ENCODE measurements at places on chromosomes 2 and 18.

- DNase-seq = no peak
Measured at GRCh38 chr18:40485318-40485717, 1469.7 kb upstream of the PIK3C3 start.

DNA sequence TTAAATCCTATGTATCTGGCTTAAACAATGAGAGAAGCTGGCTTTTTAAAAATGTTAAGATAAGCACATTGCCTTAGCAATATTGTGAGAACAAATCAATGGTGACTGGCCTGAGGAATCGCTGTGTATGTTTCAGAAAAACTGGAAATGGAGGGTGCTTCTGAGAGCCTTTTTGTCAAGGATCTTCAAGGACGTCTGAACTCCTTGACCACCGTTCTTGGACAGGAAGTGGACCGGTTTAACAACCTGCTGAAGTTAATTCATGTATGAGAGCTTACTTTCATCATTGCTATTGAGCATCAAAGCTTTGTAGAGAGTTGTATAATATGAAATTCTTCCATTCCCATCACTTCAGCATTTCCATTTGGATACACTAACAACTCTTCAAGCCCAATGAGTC lies 72.6 kb downstream of the TRABD2A start:
- no peak for DNase-seq

- DNase-seq = no peak
Measured at GRCh38 chr2:24485197-24485596, 5.9 kb upstream of the NCOA1 start.

DNA sequence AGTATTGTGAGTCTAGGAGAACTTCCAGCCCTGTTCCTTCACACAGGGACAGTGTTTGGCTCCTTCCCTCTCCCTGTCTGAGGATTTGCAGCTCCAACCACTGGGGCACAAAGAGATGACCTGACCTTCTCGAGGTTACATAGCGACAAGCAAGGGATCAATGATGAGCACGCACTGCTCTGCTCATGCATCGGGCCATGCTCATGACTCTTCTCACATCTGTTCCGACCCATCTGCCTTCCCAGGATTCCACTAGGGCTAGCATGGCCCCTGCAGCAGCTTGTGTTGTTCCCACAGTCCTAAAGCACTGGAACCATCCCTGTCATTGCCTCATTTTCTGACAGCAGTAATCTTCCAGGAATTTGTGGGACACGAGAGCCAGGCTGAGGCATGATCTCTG lies 78.8 kb upstream of the ARHGAP28 start:
- no peak for DNase-seq

- DNase-seq = no peak
Measured at GRCh38 chr18:10169814-10170213, 256.0 kb downstream of the VAPA start.

DNA sequence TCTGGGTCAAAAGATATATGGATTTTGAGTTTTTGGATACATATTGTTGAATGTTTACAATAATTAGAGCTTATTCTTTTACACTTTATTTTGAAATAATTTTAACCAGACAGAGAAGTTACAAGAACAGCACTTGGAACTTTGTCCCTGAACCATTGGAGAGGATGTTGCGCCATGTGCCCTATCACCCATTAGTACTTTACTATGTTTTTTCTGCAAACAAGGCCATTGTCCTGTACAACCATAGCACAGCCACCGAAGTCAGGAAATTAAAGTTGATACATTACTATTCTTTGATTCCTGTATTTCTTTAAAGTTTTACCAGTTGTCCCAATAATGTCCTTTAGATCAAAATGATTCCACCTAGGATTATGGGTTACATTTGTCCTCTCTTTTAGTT lies 188.8 kb downstream of the ACKR3 start:
- DNase-seq = no peak

DNA sequence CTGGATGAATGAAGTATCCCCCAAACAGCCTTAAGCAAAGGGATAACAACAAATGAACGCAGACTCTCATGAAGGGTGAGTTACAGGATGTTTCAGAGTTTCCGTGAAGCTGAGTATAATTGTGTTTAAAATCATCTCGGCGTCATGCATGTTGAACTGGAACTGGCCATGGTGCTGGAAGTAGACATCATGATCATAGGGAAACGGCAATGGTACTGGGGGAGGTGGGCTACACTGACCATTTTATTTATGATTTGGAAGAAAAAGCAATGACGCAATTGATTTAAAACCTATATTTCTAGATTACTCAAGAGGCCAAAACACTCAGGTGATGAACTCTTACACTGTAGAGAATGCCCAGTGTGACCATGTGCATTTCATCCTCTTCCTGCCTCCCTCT lies 387.9 kb upstream of the MYT1L start:
- no peak for DNase-seq

All from NCI-H345 (cell line).